EH (cell line): ENCODE measurements at places on chromosomes 13 and 19.

DNA sequence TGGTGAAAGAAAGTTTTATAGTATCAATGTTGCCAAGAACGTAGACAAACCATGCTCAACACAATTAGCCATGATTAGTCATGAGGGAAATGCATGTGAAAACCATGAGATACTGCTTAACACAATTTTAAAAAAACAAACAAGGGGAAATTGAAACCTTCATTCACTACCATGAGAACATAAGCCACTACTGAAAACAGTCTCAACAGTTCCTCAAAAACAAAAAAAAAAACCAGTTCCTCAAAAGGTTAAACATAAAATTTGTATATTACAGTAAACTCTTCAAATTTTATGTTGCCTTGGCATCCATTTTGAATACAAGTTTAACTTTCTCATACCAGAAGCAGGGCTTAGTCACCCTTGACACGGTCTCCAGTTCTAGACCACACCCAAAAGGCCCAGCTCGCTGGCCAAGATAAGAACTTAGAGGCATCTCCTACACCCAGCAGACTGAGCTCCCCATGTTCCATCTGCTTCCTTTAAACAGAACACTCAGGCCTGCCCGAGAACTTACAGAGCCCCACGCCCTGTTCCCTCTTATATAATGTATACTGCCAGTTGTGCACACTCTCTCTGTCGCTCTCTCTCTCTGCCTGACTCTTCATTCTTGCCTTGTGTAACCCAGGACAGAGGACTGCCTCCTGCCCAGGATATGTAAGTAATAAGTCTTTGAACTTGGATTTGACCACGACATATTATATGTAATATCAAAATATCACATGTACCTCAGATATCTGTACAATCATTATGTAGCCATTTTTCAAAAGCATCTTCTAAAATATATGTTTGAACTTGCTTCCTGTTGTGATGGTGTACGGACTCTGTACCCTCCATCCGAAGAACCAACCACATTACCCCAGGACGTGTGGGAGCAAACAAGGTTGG lies 67.4 kb downstream of the STK24 start:
- DNase-seq = peak; percentile 95

DNA sequence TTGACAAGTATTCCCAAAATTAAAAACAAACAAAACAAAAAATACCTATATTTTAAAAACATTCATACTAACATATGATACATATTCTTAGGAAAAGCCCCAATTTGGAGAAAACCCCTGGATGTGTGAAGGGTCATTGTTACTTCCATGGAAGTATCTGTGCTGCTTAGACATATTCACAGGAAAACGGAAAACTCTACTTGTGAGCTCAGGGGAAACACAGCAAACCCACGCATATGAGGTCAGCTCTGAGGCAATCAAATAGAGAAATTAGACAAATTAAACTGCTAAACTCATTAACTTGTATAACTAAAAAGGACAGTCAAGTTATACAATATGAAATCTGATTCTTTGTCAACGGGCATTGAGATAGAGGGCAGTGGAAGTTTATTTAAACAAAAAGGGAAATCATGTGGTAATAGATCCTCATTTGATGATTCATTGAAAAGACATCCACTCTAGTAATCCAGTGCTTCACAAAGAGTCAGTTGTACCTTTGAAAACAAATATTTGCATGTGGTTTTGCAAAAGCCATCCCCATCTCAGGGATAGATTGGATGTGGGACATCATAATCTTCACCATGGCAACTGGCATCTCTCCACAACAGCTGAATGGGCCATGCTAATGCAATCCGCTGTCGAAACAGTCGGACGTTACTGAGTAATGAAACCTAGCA lies 423.4 kb downstream of the ITGBL1 start:
- DNase-seq = peak; percentile 20

- no peak for DNase-seq
Measured at GRCh38 chr19:17787274-17787913, 7.5 kb upstream of the B3GNT3 start.

GRCh38 chr19:47122359-47123335 lies 8.0 kb upstream of the SAE1 start:
- peak; percentile 92 for DNase-seq

DNA sequence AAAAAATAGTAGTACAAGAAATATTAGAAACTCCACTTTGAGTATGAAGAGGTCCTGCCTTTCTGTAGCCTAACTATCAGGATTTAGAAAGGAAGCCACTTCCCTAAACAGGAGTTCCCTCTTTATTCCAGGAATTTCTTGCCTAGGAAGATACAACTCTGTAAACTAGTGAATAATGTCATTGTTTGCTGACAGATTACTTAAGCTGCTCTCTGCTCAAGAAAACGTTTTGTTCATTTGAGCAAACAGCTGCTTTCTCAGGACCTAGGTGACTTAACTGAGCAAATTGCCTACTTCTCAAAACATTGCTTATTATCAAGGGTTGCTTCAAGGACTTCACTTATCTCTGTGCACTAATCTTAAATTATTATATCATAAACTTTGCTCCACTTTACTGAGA lies 1419.4 kb upstream of the SLC10A2 start:
- no peak for DNase-seq

DNA sequence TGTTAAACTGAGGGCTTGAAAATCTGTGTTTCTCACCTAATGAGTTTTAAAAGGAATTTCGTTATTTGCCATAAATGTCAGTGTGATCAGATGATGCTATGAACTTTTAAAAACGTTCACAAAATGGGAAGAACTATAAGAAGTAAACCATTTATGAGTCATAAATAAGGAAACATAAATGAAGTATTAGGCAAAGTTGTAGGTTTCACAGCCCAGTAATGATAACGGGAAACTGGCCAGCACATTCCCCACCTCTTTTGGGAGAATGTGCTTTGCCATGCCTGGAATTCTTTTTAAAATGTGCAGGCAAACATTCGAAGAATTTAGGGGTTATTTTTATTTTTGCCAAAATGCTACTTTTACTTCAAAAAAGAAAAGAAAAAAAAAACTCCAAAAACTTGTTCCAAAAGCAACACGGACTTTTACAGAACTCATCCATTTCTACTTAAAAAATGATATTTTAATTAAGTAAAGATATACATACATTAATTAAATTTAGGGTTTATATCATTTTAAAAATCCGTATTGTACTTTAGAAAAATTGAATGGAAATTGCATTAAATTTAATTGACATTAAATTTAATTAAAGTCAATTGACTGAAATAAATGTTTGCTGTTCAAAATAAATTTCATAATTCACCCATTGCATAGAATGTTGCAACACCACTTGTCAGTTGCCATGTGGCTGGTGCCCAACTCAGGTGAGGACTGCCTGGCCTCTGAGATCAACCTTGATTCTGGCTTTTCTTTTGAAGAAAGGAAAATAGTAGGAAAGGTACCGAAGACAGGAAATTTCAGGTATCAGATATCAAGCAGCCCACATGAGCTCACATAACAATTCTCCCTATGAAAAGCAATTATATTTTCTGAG lies 1198.5 kb downstream of the EFNB2 start:
- peak; percentile 81 for DNase-seq

DNA sequence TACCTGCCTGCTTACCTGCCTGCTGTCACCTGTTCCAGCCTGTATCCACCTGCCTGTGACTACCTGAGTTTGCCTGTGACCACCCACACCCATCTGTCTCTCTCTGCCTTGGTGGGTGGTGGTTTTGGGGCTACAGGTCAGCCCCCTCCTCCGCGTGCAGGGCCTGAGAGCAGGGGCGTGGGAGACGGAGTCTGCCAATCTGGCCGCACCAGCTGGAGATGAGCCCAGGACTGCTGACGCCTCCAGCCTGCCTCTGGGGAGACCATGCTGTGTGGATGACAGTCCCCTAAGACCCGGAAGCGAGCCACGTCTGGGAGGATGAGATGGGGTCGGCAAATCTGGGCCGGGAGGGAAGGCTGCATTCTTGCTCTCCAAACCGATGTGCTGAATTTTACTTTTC lies 15.9 kb upstream of the KCTD15 start:
- DNase-seq = no peak

- peak; percentile 23 for DNase-seq
Measured at GRCh38 chr13:40251343-40252032, 415.0 kb downstream of the FOXO1 start.

GRCh38 chr13:40164133-40164532 lies 502.3 kb downstream of the FOXO1 start:
- peak; percentile 34 for DNase-seq

DNA sequence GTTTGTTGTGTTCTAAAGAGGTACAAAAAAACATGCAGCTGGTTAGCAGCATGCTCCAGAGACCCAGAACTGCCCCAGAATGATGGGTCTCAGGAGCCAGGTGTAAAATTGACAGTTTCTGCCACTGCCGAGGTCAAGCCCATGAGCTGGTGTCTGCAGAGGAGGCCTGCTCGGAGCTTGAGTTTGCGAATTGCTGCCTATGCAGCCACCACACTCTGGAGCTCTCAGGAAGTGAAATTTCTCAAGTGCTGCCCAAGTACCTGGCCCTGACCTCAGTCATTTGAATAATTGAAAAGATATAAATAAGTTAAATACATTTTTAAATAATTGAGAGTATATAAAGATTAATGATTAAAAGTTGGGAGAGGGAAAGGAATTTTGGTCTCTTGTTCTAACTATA lies 66.4 kb downstream of the ZAR1L start:
- no peak for DNase-seq

- no peak for DNase-seq
Measured at GRCh38 chr19:38013913-38014580, 107.0 kb downstream of the SIPA1L3 start.

GRCh38 chr19:54298357-54299125 lies 14.4 kb downstream of the LILRA5 start:
- DNase-seq = no peak

DNA sequence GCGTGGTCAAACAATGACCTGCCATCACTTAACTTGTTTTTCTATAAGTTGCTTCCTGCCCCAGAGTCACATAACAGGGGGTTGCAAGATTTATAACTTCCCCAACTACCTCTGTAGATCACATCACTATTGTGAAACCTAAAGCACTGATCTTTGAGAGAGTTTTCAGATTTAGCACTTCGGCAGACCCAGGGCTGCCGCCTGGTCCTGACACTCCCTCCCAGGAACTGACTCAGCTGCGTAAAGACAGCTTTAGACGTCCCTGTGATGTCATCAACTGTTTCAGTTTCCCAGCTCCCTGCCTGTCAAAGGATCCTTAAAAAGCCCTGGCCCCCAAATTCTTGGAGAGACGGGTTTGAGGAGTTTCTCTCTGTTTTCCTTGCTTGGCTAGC lies 33.3 kb downstream of the IGFL2 start:
- peak; percentile 63 for DNase-seq

GRCh38 chr19:11359421-11359820 lies 4.2 kb downstream of the PLPPR2 start:
- DNase-seq = no peak

GRCh38 chr13:113923376-113924063 lies 50.4 kb downstream of the C13orf46 start:
- DNase-seq = no peak
